ENCODE measurements at places on chromosomes 3 and 15. TPM values are rescaled to one million over a fixed set of nuclear protein-coding genes. Genes with fewer than 3 reads are reported as not detected.

- no peak for DNase-seq
Observed at GRCh38 chr3:17011728-17012338, 127.1 kb downstream of the PLCL2 start.

DNA sequence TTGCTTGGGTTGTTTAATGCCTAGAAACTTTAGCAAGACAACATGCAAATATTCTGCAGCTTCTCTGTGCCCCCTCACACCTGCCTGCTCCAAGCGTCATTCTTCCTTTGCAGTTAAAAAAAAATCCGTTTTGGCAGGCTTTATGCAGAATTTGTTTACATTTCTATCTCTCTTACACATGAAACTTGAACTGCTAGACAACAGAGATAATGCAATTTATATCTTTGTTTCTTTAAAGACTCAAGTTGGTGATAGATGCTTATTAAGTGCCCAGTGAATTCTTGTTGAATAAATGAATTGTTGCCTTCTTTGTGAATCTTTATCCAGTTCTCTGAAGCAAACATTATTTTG, 53.2 kb downstream of the CHST2 start:
- no peak for DNase-seq

- DNase-seq = no peak
Observed at GRCh38 chr3:10338591-10339353, 17.9 kb upstream of the SEC13 start.

- DNase-seq = no peak
Observed at GRCh38 chr3:156576651-156577348, 21.9 kb upstream of the SSR3 start.

- DNase-seq = no peak
Observed at GRCh38 chr15:57224664-57225063, 151.6 kb upstream of the CGNL1 start.

GRCh38 chr15:32718821-32719716, 1.3 kb downstream of the GREM1 start:
- DNase-seq = no peak

GRCh38 chr15:76178296-76179000, 118.7 kb downstream of the TMEM266 start:
- no peak for DNase-seq

- DNase-seq = no peak
Observed at GRCh38 chr3:4756057-4756775, 223.0 kb upstream of the BHLHE40 start.

DNA sequence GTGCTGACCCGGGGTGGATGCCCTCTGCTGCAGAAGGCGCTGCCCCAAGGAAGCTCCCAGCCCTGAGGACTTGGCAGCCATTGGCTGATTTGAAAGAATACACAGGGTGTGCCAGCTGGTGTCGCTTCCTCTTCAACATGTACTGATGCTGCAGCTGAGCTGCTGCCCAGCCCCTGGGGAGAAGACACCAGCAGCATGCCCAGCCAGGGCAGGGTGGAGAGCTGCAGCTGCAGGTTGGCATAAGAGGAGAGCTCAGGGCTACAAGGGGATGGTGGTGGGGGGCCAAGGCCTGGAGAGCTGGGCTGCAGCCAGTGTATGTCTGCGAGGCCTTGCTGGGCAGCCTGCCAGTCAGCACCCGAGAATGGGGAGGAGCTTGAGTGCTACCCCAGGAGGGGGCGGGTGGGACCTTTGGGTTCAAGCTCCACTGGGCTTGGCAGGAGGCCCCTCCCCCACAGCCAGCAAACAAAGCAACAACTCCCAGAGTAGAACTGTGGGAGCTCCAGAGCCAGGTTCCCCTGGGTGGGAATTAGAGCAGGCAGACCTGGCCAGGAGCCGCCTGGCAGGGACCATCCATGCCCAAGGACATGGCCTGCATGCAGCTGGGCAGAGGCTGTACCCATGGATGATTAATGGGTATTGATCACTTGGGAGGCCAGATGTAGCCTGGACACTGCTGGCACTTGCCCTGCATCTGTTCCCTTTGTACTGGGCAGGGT, 9.2 kb upstream of the SEMA4B start:
- peak; percentile 80 for DNase-seq

- DNase-seq = no peak
Observed at GRCh38 chr15:99909592-99910295, 176.5 kb upstream of the LYSMD4 start.

DNA sequence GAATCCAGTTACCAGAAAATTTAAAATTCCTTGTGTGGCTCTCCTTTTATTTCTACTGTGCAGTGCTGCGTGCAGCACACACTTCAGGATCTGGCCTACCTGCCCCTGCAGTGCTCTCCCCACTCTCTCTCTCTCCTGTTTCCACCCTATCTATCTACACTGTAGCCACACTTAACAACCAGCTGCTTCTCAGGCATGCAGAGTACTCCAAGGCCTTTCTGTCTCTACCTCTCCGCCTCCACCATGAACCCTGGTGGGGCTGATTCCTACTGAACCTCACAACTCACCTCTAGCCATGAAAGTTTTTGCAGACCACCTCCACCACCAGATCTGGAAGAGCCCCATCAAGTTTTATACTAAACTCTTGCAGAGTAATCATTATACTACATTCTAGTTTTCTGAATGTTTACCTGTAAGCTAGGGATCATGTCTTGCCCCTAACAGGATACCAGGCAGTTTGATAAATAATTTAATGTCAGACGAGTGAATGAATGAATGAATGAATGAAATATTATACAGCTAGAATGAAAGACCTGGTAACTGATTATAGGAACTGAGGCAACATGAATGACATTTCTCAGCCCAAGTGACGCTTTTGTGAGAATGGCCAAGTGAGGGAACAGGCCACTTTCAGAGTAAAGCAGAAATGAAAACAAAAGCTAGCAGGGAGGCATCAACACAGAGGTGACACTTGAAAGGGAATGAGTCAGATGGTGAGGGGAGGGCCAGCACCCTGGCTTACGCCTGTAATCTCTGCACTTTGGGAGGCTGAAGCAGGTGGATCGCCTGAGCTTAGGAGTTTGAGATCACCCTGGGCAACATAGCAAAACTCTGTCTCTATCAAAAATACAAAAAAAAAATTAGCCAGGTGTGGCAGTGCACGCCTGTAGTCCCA, 363.5 kb downstream of the FOXP1 start:
- DNase-seq = no peak

- no peak for DNase-seq
Observed at GRCh38 chr3:194203482-194204041, 67.6 kb downstream of the HES1 start.

- no peak for DNase-seq
Observed at GRCh38 chr15:43531018-43531670, 13.7 kb downstream of the MAP1A start.

DNA sequence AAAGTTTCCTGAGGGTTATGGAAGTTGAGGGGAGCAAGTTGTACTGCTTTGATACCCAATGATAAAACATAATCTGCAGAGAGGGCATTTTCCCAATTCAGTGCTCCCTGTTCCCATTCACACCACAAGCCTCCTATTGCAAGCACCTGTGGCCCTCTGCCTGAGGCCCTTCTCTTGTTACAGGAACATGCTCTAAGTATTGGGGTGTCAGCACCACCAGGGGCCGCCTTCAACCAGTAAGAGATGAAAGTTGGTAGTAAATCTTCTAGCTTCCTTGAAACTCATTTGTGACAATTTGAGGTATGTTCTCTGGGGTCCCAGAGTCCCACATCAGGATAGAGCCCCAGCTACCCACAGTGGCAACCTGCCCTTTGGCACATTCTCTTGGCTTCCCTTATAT, 265.4 kb upstream of the ARHGEF26 start:
- no peak for DNase-seq

- DNase-seq = no peak
Observed at GRCh38 chr15:28960979-28961378, 75.2 kb downstream of the APBA2 start.

GRCh38 chr3:186100398-186100797, 8.5 kb downstream of the ETV5 start:
- DNase-seq = no peak

DNA sequence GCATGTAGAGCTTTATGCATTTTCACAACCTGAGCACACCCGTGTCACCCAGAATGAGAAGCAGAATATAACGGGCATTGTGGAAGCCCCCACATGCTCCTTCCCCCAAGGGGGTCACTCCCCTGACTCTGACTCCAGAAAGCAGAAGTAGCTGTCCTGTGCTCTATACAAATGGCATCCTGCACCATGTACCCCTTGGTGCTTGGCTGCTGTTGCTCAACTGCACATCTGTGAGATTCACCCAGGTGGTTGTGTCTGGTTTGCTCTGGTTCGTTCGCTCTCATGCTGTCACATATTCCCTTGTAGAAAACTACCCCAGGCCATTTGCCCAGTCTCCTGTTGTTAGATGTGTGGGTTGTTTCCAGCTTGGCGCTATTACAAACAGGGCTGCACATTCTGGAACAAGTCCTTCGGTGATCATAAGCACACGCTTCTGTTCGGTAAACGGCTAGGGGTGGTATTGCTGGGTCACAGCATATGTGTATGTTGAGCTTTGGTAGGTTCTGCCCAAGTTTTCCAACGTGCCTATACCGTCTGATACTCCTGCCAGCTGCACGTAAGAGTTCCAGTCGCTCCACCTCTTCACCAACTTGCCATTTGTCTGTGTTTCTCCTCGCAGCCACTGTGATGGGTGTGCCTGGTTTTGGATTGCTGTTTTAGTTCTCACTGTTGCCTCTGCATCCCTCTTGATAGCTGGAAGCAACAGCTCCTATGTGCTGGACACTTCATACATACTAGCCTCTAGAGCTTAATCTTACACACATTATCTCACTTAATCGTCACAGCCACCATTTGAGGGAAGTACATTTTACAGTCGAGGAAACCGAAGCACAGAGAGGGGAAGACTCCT, 65.4 kb upstream of the SLC6A6 start:
- DNase-seq = no peak

DNA sequence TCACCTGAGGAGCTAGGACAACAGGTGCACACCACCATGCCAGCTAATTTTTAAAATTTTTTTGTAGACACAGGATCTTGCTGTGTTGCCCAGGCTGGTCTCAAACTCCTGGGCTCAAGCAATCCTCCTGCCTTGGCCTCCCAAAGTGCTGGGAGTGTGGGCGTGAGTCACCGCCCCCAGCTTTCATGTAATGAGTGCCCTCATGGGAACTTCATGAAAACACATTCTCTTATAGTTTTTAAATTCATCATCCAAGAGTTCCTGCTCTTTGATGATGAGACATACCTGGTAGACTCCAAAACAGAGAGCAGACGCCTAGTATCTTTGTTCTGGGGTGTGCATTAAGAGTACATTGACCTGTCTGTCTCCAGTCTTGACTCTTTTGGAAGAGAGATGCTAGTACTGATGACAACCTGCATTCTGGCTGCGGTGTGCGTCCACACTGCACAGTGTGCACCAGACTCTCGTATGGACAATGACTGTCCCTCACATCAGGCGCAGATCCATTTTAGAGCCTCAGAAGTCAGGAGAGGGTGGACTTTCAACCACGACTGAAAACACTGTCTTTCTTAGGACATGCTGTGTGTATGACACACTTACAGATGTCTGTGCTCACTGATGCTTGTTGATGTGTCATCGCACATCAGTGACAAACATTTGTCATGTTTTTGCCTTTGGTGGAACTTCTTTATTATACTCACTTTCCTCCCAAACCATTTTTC, 2.0 kb downstream of the NRROS start:
- no peak for DNase-seq

GRCh38 chr15:39801641-39802309, 19.1 kb upstream of the FSIP1 start:
- DNase-seq = no peak

GRCh38 chr3:82085356-82085755, 323.9 kb upstream of the GBE1 start:
- no peak for DNase-seq

- no peak for DNase-seq
Observed at GRCh38 chr3:126956361-126956760, 26.6 kb upstream of the PLXNA1 start.

Gene HAUS2
- polyA plus RNA-seq = 21.2 TPM

Gene PGBD4
- polyA plus RNA-seq = 2.3 TPM

Gene IQCF5
- polyA plus RNA-seq = not detected

Gene SCAANT1
- polyA plus RNA-seq = 1.5 TPM

Gene IL17RE
- 76.3 TPM for polyA plus RNA-seq

Gene UCN2
- polyA plus RNA-seq = not detected

Gene POMGNT2
- 16.6 TPM for polyA plus RNA-seq

Gene SLC2A2
- polyA plus RNA-seq = not detected

Data from left lung (tissue), 14 donors.